ENCODE measurements at places on chromosomes 13 and 19.

DNA sequence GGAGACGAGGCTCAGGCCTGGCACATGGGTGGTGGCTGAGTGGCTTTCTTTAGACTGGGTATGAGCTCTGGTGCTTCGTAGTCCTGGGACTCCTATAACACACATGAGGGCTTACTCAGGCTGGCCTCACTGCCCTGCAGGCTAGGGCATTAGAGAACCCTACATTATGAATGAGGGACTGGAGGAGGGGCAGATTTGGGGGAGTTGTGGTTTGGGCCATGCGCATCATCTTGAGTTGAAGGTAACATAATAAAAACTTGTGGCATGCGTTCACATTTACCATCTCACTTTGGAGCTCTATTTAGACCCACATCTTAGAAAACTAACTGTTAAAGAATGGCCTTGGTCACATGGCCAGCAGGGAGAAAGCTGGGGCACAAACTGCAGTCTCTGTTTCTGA is 54.2 kb downstream of the STARD13 start:
- DNase-seq = no peak

GRCh38 chr13:24304620-24305019 is 4.8 kb upstream of the C1QTNF9 start:
- DNase-seq = no peak

- no peak for DNase-seq
These were observed 18.8 kb upstream of the RANBP3 start for GRCh38 chr19:5996623-5997320.

- DNase-seq = no peak
These were observed 1.8 kb downstream of the ZNF114 start for GRCh38 chr19:48271531-48272151.

DNA sequence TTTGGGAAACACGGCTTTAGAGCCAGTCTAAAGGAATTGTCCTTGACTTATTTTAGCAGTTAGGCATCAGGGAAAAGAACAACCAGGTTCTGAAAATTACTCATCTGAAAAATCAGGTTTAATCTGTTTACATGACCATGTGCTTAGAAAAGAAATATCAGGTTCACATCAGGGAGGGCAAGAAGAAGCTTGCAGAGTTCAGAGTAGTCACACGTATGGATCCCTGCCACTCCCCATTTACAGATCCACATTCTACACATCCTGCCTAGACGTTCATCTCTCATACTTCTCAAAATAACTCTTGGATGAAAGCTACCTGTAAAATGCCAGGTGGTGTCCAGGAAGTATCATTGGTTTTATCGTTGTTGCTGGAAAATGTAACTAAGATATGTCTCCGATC is 14.0 kb upstream of the PHF11 start:
- DNase-seq = no peak

DNA sequence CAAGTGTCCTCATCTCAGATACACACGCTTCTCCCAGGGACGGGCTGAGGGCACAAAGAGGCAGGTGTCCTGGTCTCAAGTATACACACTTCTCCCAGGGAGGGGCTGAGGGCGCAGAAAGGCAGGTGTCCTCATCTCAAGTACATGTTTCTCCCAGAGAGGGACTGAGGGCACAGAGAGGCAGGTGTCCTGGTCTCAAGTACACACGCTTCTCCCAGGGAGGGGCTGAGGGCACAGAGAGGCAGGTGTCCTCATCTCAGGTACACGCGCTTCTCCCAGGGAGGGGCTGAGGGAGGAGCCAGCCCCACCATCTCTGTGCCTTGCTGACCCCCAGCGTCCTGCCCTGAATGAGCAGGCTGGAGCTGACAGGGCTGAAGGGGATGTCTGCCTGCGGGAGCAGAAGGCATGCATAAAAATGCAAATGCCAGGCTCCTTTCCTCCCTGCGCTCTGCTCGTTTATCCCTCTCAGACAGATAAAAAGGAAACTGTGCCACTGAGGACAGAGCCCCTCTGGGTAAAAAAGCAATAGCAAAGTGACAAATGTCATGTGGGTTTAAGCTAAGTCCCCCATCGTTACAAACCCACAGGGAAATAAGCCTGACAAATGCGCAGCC is 96.1 kb upstream of the UQCRFS1 start:
- no peak for DNase-seq

- DNase-seq = no peak
These were observed 894.5 kb downstream of the PCDH9 start for GRCh38 chr13:66335626-66336025.

GRCh38 chr19:48147597-48148175 is 22.5 kb downstream of the LIG1 start:
- DNase-seq = no peak

DNA sequence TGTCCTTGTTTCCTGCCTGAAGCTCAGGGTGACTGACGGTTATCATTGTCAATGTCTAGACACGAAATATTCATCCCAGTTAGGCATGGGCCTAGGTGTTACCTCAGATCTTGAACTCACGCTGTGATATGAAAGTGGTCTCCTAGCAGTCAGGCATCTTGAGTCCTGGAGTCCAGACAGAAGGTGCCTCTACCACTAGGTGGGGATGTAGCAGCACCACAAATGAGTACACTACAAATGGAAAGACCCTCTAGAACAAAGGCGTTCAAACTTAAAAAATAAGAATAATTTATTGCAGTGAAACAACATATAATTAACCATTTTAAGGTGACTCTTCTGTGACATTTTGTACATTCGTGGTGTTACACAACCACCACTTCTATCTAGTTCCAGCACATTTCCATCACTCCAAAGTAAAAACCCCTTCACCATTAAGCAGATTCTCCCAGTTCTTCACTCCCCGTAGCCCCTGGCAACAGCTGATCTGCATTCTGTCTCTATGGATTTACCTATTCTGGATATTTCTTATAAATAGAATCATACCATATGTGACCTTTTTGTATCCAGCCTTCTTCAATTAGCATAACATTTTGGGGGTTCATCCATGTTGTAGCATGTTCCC is 11.9 kb upstream of the FRY start:
- no peak for DNase-seq

DNA sequence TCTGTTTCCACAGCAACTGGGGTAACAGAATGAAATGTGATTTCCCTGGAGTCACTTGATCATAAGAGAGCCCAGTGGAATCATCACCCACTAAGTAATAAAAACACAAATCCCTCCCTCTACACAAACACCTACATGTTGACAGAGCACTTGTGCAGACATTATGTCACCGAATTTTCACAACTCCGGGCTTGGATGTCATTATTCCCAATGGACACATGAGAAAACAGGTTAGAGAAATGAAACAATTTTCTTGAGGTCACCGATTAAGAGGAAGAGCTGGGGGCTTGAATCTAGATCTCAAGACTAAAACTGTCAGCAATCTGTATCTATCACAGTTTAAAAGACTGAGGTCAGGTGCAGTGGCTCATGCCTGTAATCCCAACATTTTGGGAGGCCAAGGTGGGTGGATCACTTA is 3.1 kb downstream of the XRCC1 start:
- DNase-seq = no peak

DNA sequence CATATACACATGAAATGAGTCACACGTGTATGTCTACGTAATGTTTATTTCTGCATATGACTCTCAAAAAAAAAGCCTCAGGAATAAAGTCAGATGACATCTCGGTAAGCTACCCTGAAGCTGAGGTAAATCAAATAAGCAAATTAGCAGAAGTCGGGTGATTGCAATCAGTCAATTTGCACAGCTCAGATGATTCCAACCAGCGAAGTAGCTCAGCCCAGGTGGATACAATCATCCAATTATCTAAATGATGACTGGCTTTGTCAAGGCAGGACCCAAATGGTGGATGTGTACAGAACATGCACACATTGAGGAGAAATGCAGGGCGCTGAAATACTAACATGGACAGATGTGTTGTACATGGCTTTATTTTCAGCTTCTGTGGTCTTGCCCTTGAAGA is 148.5 kb downstream of the ZNF486 start:
- DNase-seq = no peak

GRCh38 chr19:47310819-47311218 is 1.2 kb downstream of the C5AR1 start:
- DNase-seq = no peak

DNA sequence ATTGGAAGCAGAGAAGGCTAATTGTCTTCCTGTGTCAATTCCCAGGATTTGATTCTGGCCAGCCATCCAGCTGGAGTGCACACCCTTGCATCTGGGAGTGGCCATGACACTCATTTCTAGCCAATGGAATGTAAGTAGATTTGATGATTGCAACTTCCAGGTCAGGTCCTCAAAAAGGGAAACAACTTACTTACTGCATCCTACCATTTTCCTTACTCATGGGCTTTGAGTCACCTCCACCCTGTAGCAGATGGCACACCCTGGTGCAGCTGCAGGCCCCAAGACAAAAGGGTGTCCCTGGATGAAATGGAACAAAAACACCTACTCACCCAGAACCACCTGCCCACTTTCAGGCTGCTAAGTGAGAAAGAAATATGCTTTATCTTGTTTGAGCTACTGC is 27.3 kb upstream of the MPHOSPH8 start:
- DNase-seq = no peak

GRCh38 chr13:31151837-31152236 is 9.9 kb downstream of the HSPH1 start:
- DNase-seq = no peak

DNA sequence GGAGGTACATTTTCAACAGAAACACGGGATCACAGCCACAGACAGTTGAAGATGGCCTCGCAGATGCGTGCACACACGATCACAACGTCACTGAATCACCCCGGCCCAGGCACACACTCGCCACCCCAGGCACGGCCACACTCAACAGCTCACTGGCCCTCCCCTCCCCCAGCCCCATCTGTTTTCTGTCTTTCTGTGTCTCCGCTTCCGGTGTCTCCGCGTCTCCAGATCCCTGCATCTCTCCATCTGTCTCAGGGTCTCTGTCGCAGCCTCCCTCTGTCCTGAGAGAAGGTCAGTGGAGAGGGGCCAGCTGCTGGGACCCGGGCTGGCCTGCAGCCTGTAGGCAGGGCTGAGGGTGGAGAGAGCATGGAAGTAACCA is 3.8 kb upstream of the ATP1A3 start:
- DNase-seq = no peak

Data from stimulated activated CD4-positive, alpha-beta T cell treated with anti-CD3 and anti-CD28 coated beads, Interleukin-2, amount 100 ng/mL, for 4 hours (primary cell).